Stimulated activated CD4-positive, alpha-beta T cell treated with anti-CD3 and anti-CD28 coated beads, Interleukin-1b, Interleukin-23, amount 100 ng/mL, for 1 hour (primary cell): ENCODE measurements at places on chromosomes 5 and 9.

- no peak for DNase-seq
Measured at GRCh38 chr9:69657269-69657668, 14.9 kb downstream of the APBA1 start.

DNA sequence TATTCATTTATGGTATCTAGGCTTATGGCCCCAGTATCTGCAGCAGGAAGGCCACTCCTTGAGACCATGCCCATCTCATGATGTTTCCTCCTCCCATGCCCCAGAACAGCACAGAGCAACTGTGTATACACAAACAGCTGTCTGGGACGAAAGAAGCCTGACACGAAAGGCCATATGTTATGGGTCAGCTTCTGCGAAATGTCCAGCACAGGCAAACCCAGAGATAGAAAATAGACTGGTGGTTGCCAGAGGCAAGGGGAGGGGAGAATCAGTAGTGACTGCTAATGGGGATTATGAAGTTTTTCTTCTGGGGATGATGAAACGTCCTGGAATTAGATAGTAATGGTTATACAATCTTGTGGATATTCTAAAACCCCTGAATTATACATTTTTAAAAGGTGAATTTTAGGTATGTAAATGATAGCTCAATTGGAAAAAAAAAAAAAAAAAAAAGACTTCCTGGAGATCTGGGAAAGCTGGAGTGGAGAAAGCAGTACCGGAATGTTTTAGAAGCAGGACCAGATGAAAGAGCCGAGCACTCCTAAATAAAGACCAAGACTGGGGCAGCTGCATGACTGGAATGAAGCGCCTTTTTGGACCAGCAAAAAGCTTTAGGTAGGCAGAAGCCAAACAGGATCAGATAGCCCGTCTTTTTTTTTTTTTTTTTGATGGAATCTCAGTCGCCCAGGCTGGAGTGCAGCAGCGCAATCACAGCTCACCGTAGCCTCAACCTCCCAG is 29.2 kb downstream of the PCDHGC5 start:
- DNase-seq, result no peak

- DNase-seq, result no peak
Measured at GRCh38 chr5:174414315-174414710, 310.1 kb upstream of the MSX2 start.

DNA sequence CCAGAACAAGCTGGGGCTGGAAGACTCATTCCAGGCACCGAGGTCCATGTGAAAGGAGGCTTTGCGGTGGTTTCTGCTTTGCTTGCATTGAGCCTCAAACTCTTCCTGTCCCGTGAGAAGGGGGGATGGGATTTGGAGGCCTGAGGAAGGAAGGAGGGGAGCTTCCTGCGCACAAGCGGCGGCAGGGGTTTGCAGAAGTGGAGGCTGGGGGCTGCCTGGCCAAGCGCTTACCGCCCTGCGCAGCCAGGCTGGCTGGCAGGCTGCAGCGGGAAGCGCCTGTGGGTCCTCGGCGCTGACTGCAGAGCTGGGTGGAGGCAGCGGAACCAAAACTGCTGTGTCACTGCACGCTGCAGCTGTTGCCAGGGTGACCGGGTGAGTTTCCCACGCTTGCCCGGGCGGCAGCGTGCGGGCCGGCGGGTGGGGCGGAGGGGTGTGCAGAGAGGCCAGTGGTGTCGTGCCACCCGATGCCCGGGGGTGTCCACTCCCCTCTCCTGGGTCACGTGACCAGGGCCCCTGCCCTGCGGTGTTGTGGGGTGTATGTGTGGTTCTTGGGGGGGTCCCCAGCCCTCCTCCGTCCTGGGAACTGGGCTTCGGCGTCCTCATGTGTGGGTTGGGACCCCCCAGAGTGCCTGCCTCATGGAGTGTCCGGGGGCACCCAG is 81.0 kb downstream of the RXRA start:
- DNase-seq, result peak; percentile 30

DNA sequence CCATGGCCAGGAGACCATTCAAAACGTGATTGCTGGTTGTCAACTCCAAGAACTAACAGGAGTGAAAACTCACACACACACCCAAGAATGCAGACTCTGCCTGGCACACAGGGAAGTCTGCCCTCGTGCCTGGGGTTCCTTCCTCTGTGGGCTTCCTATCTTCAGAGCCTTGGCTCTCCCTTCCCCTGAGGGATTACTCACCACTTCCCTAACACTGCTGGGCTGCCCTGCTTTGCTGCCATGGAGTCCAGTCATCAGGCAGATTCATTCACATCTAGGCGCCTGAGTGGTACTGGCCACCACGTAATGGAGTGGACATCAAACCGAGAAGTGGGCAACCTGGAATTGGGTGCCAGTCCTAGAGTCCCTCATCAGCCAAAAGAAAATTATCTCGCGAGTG is 76.4 kb upstream of the PRSS3 start:
- DNase-seq, result no peak

DNA sequence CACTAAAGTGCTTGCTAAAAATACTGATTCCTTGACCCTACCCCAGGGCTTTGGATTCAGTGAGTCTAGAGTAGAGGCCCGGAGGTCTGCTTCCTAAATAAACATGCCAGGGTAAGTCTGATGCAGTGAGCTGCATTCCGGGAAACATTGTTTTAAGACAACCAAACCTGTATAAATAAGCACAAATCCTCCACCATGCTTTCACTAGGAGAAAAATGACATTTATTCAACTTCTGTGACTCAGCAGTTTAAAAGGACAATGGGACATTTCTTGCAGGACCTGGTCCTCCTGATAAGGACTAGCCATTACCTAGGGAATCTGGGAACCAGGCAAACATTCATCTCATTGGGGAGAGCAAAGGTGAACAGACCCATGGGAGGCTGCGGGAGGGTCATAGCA is 335.3 kb downstream of the MLLT3 start:
- DNase-seq, result no peak

DNA sequence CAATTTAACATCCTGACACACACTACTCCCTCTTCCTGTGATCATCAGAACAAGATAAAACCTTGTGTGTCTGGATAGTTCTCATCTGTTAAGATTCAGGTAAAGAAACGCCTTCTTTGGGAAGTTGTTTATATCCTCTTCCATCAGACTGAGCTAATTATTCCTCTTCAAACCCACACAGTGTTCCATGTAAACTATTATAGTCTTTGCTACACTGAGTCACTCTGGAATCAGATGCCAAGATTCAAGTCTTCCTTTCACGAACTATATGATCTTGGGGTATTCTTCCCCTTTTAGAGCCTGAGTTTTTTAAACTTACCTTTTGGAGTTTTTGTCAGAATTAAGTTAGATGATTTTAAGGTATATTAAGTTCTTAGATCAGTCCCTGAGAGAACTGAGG is 2.0 kb downstream of the OR1J1 start:
- no peak for DNase-seq

- DNase-seq, result no peak
Measured at GRCh38 chr9:89060790-89061189, 69.5 kb downstream of the S1PR3 start.

DNA sequence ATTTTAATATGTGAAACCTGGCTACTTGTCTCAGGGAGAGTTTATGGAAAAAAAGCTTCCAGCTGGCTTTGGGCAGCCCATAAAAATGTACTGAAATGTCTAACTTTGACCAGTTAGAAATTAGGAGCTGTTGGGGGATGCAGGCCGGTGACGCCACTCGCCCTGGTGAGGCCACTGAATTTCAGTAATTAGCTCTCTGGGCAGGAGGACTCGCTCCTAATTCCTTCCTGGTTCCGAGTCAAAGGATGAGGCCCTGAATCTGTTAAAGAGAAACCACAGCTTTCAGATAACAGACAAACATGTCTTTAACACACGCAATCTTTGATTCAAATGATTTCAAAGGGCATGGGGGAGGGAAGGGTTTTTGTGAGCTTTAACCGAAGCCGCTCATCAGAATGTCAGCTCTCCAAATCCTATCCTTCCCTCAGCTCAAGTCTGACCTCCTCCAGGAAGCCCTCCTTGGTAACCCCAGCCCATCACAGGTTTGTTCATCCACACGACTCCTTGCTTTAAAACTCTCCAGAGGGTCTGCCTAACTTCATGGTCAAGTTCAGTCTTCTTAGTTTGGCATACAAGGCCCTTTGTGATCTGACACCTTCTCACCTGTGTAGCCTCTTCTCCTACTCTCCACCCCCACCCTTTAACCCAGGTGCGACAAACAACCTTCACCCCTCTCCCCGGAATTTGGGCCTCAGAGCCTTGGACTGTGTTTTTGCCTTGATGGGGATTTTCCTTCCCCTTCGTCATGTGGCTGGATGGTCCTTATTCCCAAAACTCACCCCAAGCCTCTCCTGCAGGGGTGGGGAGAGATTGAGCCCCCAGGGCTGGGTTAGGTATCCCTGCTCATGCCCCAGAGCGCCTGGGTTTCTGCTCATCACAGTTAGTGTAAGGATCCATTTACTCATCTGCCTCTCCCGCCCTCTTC is 13.6 kb upstream of the PHF19 start:
- DNase-seq, result no peak

GRCh38 chr9:124202447-124202971 is 55.2 kb upstream of the NEK6 start:
- DNase-seq, result peak; percentile 59

DNA sequence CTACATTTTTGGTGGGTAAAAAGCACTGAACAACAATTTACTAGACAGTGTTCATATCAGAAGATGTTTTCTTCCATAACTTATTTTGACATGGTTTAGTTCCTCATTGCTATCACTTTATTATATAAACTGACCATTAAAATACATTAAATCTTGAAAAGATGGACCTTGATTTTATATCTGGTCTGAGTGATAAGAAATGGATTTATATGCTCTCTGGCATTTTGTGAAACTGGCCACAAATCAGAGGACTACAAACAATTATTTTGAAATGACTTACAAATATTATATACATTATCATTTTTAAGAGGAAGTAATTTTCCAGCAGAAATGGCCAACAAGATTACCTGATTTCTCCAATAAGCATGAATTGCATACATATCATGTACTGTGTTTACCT is 23.6 kb upstream of the TRIM36 start:
- no peak for DNase-seq

GRCh38 chr5:75138689-75139088 is 86.3 kb upstream of the GCNT4 start:
- no peak for DNase-seq

- no peak for DNase-seq
Measured at GRCh38 chr9:18985464-18985951, 47.5 kb downstream of the SAXO1 start.

DNA sequence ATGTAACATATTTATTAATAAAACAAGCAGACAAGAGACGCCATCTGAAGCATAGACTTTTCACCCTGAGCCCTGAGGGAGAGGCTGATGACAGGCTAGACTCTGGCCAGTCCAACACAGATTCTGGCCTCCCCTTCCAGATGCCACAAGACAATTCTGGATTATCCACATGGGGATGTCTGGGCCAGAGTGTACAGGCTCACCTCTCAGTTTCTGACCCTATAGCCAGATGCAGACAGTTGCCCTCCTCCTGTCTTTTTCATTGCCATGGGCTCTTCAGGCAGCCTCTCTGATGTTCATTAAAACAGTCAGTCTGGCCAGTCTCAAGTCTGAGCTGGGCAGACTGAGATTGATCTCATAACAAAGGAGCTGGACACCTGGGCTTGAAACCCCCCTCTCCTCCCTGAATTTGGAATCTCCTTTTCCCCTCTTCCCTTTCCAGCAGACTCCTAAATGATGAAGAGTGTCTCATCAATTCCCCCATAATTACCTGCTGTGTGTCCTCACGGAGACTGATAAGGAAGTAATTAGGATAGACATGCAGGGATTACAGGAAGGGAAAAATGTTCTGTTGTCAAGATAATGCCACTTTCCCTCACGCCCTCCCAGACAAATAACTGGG is 89.6 kb downstream of the ASTN2 start:
- DNase-seq, result no peak

DNA sequence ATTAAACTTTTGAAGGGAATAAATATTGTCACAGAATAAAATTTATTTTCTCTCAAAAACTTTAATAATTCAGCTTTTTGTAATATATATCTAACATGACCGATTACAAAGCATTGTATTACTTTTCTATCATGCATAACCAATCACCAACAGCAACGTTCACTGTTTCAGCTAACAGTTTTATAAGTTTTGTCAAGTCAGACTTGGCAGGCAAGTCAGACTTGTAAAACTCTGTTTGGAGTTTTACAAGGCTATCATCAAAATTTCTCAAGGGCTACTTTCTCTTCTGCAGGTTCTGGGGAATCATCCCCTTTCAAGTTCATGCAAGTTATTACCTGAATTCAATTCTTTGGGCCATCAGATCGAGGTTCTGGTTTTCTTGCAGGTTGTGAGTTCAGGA is 347.2 kb downstream of the CTNND2 start:
- no peak for DNase-seq

- no peak for DNase-seq
Measured at GRCh38 chr5:87076931-87077330, 190.8 kb upstream of the RASA1 start.
